Left lung (tissue), 14 donors: ENCODE measurements at places on chromosomes 4 and X.

DNA sequence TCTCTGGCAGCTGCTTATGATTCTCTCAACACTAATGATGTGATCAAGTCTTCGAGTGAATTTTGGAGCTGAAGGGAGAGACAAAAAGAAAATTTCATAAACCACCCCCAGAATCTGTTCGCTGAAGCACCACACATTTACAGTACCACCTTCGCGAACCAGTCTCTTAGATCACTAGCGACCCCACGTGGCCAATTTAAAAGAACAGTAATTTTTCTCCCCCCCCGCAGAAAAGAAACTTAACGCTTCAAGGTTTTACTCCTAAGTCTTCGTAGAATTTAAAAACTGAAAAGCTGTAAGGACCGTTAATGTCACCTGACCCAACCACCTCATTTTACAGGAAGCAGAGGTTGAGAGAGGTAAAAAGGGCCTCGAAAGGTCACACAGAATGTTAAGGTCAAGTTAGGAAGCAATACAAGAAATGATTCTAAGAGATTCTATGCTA is 187.5 kb downstream of the QDPR start:
- no peak for DNase-seq

DNA sequence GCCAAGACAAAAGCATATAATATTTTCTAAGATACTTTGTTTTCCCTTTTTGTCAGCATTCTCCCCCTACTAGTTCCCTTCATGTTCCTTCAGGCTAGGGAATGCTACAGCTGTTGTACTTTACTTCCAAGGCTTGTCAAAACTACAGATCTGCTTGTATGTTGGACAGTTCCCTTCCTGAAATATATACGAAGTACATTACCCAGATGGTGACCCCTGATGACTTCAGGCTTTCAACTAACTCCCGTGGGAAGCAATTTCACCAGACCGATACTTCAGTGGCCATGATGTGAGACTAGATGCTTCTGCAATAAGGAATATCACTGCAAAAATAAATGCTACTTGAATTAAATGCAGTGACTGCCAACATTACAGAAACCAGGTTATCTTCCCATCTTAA is 332.8 kb downstream of the SH2D1A start:
- DNase-seq: peak; percentile 1

- DNase-seq: no peak
These were observed 2002.5 kb upstream of the TENM3 start for GRCh38 chr4:180240670-180241069.

DNA sequence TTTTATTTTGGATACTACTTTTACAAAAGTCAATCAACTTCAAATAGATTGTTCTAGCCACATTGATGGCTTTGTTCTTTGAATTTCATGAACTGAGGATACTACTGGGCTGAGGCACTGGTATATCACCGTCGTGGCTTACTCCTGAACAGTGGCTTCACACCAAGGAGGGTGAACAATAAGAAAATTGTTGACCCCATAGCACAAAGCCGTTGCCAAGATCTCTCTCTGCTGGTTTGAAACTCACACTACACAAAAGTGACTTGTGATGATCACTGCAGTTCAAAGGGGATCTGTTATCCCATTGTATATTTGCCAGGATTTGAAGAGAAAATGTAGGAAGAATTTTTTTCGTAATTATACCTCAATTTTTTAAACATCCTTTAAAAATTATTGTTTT is 119.6 kb downstream of the PDLIM5 start:
- no peak for DNase-seq
